NCI-H1105 (cell line): ENCODE measurements at places on chromosomes 2 and 18.

DNA sequence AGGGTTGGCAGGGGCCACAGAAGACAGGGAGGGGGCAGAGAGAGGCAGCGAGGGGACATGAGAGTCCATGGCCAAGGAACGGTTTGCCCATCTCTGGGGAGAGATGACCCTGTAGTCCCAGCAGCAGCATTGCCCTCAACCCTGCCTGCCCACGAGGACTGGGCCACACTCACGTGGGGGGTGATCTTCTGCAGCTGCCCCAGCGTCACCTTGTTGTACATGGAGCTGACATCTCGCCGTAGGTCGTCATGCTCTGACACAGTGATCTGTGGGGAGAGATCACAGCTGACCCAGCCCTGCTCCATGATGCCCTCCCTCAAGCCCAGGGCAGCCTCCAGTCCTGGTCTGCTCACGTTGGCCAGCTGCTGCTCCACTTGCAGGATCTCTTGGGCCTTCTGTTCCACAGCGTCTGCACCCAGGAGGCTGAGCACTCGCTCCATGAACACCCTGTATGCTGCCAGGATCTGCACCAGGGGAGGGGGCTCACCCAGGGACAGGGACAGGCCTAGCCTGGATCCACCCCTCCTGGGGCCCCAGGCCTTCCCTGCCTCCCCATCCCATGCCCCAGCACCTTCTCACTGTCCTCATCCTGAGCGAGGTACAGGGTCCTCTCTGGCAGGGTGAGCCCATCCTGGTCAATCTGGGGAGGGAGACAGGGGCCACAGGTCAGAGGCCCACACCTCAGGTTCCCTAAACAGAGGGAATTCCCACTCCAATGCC is 2.8 kb downstream of the ECEL1 start:
- no peak for DNase-seq

- DNase-seq: no peak
Measured at GRCh38 chr2:219452361-219453317, 18.0 kb downstream of the SPEG start.

DNA sequence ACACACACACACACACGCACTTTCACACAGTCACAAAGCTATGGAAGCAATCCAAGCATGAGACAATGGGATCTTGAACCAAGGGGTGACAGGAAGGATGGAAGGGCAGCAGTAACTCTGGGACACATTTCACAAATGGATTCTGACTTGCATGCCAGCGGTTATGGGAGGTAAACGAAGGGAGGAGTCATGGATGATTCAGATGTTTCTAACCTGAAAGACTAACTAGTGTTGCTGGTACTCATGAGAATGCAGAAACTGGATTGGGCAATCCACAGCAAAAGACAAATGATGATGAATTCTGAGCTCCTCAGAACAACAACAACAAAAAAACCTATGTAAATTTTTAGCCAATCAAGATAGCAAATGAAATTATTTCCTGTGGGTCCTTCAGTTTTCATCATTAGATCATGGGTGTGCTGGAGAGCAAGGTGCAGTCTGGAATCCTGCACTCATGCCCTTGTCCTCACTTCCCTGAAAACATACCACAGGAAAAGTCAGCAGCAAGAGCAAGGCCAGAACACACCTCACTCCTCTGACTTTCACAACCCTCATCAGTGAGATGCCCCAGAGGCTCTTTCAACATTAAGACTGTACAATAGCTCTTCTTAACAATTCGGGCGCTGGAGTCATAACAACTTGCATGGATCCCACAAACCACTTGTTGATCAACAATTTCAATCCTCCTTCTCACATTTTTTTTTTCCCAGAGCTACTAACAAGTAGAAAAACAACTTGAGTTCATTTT is 32.6 kb downstream of the ABCA12 start:
- DNase-seq: no peak

DNA sequence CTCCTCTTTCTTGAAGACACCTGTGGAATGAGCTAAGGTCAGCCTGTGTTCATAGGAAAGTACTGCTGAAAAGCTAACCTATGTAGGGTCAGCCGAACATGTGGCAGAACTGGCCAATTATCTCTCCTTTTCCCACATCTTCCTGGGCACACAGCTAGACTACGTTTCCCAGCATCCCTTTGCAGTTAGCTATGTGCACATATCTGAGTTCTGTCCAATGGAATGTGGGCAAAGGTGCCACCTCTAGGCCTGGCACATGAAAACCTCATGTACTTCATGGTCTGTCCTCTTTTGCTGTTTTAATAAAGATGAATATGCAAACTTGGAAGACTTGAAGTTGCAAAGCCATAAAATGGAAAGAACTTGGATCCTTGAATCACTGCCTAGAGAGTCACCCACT is 352.6 kb downstream of the TNS1 start:
- no peak for DNase-seq

GRCh38 chr2:69584127-69584889 is 59.2 kb downstream of the AAK1 start:
- DNase-seq: no peak

GRCh38 chr18:3115447-3116030 is 102.6 kb upstream of the LPIN2 start:
- no peak for DNase-seq

DNA sequence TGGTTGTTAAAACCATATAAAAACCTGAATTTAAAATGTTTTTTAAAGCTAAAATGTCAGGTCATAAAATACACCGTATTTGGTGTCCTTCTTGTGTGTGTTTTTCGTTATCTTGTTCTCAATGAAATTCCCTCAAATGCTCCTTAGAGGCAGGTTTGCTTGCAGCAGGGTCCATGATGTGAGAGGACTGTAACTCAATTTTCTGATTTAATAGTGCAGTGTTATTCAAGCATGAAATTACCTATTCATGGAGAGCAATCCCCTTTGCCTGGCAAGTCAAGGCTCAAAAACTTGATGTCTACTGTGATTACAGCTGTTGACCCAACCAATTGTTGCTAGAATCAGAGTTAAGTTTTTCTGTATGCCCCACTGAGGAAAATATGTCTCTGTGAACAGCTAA is 318.2 kb downstream of the GALNT13 start:
- peak; percentile 55 for DNase-seq
